ENCODE measurements at places on chromosomes 13 and 19.

DNA sequence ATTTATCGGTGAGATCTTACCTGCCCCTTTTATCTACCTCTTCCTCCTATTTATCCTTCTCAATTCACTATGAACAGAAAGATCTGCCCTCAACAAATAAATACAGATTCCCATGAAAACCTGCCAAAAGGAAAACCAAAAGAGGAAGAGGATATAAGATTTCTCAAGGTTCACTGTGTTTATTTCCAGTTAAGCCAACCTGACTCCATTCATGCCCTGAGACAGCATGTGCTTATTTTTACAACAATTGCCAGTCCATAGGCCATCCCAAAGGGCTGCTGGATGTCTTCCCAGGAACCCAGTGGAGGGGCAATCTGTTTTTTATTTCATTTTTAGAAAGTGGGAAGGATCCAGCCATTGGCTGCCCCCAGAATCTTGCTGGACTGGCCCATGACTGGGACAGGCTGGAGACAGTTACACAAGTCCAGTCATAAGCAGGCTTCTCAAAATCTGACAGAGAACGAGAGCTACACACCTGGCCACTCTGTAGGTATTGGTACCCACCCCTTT, 209.1 kb downstream of the IRS2 start:
- DNase-seq, result no peak

- no peak for DNase-seq
Measured at GRCh38 chr19:49786376-49786820, 19.6 kb downstream of the AP2A1 start.

- DNase-seq, result no peak
Measured at GRCh38 chr13:73693215-73693614, 441.0 kb downstream of the KLF12 start.

DNA sequence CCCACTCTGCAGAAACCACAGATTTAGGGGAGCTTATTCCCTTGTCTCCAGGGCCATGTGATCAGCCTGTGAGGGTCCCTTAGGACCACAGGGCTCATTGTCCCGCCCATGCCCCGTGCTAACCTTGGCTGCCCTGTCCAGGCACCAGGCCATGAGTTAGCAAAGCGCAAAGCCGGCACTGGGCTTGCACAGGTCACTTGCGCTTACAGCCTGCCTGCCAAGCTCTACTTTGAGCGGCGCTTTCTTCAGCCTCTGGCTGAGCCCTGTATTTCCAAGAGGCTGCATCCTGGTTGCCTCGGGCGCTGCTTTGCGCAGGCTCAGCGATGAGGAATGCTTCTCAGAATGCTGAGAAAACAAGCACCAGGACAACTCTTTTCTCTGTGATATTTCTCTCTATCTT, 188.0 kb downstream of the TDRD3 start:
- no peak for DNase-seq

DNA sequence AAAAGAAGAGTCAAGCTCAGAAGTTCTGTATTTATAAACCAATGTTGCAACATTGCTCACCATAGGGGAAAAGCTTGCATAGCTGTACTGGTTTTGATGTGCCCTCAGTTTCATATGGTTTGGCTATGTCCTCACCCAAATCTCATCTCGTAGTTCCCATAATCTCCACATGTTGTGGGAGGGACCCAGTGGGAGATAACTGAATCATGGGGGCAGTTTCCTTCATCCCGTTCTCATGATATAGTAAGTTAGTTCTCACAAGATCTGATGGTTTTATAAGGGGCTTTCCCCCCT, 73.9 kb downstream of the TNFRSF19 start:
- no peak for DNase-seq

GRCh38 chr19:9735986-9736385, 32.6 kb downstream of the ZNF846 start:
- no peak for DNase-seq

GRCh38 chr19:2064788-2065524, 13.9 kb upstream of the MKNK2 start:
- DNase-seq, result no peak

- no peak for DNase-seq
Measured at GRCh38 chr13:112347986-112348385, 28.2 kb upstream of the SPACA7 start.

All from activated CD8-positive, alpha-beta memory T cell treated with anti-CD3 and anti-CD28 coated beads for 1 hour (primary cell).